ENCODE measurements at places on chromosomes 13 and 19.

GRCh38 chr19:4403005-4403761 is 743 bp downstream of the CHAF1A start:
- DNase-seq: no peak

GRCh38 chr19:46739290-46739771 is 6.5 kb upstream of the FKRP start:
- DNase-seq: no peak

GRCh38 chr19:49104229-49104864 is 9.8 kb upstream of the LIN7B start:
- DNase-seq: no peak

DNA sequence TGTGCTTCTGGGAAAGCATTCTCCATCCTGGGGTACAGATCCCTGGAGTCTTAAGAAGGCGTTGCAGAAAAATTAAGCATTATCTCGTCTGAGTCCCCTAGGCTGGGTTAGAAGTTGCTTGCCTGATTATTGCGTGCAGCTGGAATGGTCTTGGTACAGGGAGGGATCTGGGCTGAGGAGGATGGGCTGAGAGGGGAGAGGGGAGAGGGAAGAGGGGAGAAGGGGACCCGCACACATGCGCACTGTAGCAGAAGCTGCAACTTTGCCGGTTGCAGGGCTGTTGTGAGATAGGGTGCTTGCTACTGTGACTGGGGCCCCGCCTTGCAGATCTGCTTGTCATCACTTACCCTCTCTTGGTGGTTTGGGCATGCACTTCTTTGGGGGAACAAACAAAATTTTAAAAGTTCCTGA is 316.8 kb downstream of the DLEU7 start:
- no peak for DNase-seq

- DNase-seq: peak; percentile 60
Measured at GRCh38 chr19:12090807-12091206, 26.3 kb downstream of the ZNF844 start.

DNA sequence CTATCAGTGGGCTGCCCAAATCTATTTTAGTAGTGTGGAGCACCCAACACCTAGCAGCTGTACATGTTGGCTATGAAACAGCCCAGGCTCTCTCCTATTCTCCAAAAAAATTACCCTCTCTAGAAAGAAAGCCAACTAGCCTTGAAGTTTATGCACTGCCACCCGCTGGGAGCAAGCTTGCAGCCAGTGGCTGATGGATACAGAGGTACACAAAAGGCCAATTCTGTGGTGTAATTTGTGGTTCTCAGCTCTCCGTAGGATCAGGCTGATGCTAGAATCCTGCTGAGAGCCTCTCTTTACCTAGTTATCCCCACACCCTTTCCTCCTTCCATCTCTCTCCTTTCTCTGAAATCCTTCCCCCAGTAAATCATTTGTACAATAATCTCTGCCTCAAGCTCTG is 1120.7 kb downstream of the DIAPH3 start:
- no peak for DNase-seq

- DNase-seq: no peak
Measured at GRCh38 chr19:45494261-45494916, 2.5 kb downstream of the RTN2 start.

DNA sequence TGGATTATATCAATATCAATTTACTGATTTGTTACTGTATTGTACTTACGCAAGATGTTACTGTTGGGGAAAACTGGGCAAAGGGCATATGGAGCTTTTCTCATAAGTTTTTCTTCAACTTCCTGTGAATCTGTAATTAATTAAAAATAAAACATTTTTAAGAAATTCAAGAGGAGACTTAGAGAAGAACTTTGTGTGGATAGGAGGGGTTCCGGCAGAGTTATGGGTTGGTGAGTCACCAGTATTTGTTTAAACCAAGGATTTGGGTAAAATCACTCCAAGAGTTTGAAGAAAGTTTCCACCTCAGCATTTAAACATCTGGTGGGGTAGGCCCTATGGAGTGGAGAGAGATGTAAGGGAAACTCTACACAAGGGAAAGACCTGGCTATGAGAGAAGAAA is 379.6 kb downstream of the TSHZ3 start:
- no peak for DNase-seq

- DNase-seq: no peak
Measured at GRCh38 chr13:30128591-30128990, 178.8 kb downstream of the KATNAL1 start.

- peak; percentile 37 for DNase-seq
Measured at GRCh38 chr19:42092350-42092749, 16.4 kb downstream of the ZNF574 start.

GRCh38 chr19:46783670-46784069 is 4.7 kb downstream of the SLC1A5 start:
- DNase-seq: no peak

GRCh38 chr19:48023518-48023917 is 20.4 kb downstream of the CABP5 start:
- DNase-seq: no peak

DNA sequence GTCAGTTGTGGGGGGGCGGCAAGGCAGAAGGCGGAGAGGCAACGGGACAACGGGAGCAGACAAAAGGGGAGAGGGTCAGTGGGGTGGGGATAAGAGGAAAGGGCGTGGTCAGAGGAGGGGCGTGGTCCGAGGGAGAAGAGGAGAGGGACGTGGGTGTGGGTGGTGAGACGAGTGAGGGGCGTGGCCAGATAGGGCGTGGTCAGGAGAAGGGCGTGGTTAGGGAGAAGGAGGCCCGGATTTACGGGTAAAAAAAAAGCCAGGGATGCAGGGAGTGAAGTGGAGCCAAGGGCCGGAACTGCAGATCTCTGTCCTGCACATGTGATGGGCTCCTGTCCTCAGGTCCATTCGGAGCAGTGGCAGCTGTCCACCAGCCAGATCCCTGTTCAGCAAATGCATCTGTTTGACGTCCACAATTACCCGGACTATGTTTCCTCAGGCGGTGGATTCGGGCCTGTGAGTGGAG is 21.5 kb downstream of the CPT1C start:
- peak; percentile 69 for DNase-seq

GRCh38 chr13:109971006-109971405 is 184.6 kb upstream of the IRS2 start:
- peak; percentile 55 for DNase-seq

DNA sequence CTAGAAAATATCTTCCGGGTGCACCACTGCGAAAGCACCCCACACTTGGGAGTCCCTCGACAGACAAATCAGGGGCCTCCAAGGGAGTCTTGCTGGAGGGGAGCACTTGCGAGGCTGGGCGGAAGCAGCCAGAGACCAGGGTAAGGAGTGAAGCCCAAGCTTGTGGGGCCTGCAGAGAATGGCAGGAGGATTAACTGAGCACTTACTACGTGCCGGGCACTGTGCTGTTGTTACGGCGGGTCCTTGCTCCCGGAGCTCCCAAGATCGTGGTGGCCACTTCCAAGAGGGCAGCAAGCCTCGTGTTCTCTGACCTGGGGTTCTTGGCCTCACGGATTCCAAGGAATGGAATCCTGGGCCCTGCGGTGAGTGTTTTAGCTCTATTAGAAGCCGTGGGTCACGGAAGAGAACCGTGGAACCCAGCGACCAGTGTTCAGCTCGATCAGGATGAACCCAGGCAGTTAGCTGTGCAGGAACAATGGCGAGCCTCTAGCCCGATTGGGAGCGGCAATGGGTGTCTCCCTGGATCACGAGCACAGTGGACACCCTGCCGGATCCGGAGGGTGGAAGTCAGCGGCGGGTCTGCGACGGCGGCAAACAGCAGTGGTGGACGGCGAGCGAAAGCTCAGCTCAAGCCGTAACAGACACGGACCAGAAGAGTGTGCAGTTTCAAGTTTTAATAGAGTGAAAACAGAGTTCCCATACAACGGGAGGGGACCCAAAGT is 9.6 kb downstream of the TTYH1 start:
- no peak for DNase-seq

- no peak for DNase-seq
Measured at GRCh38 chr13:86447479-86447878, 648.3 kb upstream of the SLITRK6 start.

- DNase-seq: no peak
Measured at GRCh38 chr19:30148039-30148790, 206.2 kb downstream of the URI1 start.

DNA sequence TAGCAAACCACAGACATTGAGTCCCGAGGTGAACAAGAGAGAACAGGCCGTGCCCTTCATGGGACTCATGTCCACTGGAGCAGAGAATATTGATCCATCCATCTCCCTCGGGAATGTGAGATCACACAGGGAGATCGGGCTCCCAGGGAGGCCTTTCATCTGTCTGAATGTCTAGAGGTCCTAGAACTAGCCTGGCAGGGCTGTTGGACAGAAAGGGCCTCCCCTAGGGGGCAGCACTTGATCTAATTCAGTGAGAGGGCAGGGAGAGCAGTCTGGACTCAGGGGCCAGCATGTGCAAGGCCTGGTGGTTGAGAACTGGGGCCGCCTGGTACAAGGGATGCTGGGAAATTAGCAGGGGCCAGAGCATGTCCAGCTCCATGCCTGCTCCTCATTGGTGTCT is 4.3 kb downstream of the RUVBL2 start:
- DNase-seq: peak; percentile 64

DNA sequence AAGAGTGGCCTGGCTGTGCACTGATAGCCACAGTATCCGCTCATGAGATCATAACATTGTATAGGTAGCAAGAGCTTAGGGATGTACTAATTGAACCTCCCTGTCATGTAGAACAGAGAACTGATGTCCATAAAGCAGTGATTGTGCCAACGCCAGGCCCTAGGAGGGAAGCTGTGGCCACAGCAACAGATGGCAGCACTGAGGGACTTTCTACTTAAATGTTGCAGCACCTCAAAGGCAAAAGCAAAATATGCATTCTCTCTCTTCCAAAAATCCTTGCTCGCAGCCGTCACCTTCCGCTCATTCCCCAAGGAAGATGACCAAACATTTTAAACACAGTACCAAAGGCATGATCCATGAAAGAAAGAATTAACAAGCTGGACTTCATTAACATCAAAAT is 32.3 kb downstream of the COL4A1 start:
- DNase-seq: no peak

GRCh38 chr19:39192846-39193245 is 3.9 kb upstream of the NCCRP1 start:
- no peak for DNase-seq

DNA sequence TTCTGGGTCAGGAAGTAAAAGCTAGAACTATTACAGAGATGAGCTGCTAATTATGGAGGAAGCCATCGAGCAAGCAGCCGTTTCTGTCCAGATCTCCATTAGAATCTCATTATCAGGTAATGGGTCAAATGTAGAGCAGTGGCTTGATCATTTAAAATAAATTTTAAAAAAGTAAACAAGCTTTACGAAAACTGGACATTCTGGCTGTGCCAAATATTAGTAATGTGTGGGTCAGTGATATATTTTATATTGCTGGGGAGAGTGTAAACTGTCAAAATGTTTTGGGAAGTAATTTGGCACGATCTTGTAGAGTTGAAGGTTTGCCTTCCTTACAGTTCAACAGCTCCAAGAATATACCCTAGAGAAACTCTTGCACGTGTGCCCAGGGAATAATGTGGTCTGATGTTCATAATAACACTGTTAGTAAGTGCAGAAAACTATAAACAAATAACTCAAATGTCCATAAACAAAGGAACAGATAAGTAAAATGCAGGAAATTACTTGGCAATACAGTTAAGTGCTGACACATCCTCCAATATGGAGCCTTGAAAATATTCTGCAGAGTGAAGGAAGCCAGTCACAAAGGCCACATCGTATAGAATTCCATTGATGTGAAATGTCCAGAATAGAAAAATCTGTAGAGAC is 127.2 kb upstream of the UBL3 start:
- DNase-seq: no peak

GRCh38 chr19:41821003-41821735 is 23.3 kb downstream of the LYPD4 start:
- peak; percentile 26 for DNase-seq

DNA sequence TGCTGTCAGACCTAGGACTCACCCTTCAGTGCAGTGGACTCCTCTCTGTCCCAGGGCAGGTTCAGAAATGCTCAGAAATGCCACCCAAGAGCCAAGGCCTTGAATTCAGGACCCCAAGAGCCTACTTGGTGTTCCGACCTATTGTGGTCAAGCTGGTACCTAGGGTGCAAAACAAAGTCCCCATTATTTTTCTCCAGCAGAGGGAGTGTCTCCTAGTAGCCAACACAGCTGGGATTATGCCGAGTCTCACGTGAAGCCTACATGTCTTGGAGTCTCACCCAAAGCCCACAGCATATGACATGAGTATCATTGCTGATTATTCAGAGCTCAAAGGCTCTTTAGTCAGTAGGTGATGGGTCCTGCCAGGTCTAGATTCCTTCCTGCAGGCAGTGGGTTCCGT is 671.1 kb upstream of the SPRY2 start:
- no peak for DNase-seq

- DNase-seq: no peak
Measured at GRCh38 chr19:43229315-43229714, 23.9 kb upstream of the PSG4 start.

GRCh38 chr13:51261610-51262249 is 39.5 kb downstream of the FAM124A start:
- no peak for DNase-seq

- DNase-seq: peak; percentile 89
Measured at GRCh38 chr13:36362251-36362650, 16.1 kb upstream of the SPART start.

DNA sequence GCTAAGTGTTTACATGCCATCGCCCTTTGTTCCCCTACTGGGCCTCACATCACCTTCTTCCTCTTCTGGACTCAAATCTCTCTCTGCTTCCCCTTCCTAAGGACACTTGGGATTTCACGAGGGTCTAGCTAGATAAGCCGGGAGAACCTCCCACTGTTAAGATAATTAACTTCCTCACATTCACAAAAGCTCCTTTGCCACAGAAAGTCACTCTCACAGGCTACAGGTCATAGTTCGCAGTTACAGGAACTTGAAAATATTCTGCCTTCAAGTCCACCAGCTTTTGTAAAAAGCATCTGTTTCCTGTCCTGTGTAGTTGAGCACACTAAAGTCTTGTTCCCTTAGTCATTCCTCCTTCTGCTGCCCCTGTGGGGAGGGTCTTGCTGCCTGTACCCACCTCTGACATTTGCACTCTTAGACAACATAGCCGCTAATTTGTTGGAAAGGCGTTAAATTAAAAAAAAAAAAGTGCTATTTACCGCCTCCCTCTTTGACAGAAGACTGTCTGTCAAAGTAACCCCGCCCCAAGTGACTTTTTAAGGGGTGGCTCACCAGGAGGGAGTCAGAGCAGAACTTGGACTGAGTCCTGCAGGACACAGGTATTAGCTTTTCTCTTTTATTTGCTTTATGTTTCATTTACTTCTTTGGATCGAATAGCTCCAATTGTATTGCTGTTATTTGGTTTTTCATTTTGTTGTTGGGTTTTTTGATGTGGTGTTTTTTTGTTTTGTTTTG is 26.8 kb upstream of the CEACAM21 start:
- no peak for DNase-seq

DNA sequence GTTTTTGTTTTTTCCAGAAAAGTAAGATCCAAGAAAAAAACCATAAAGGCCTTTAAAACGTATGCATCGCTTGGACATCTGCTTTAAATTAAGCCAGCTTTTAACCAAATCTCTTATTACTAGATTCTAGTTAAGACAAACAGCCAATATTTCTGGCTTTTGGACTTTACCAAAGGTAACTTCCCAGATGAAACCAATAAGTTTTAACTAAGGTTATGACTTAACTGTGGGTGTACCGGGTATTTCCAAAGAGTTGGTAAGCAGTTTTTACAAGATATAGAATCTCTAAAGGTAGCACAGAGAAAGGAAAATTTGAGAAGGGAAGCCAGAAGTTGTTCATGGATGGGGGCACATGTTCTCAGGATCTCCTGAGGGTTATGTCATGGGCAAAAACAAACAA is 34.0 kb downstream of the CEACAM1 start:
- DNase-seq: no peak

- no peak for DNase-seq
Measured at GRCh38 chr13:101025519-101025918, 350.9 kb upstream of the TMTC4 start.
